ENCODE measurements at places on chromosomes 1 and 21.

GRCh38 chr1:117592155-117592554, 13.7 kb upstream of the TENT5C start:
- DNase-seq = no peak

- no peak for DNase-seq
Observed at GRCh38 chr1:208997726-208998312, 585.7 kb upstream of the CAMK1G start.

DNA sequence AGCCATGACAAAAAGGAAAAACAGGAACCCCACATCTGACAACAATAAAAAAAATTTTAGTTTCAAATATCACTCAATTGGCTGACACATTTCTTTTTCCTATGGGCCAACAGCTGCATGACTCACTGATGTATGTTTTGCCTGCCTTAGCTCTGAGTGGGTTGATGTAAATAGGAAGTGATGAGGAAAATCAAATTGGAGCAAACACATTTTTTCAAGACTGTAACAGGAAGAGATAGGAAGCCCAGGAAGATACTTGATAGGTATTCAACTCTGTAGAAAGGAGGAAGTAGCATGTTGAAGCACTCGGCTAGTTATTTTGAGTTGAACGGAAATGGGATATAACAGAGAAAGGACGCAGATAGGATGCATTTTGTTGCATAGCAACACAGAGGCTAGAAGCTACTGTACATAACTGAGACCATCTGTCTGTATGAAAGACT, 168.0 kb upstream of the NR5A2 start:
- no peak for DNase-seq

- DNase-seq = no peak
Observed at GRCh38 chr1:33008051-33008914, 28.4 kb downstream of the AK2 start.

DNA sequence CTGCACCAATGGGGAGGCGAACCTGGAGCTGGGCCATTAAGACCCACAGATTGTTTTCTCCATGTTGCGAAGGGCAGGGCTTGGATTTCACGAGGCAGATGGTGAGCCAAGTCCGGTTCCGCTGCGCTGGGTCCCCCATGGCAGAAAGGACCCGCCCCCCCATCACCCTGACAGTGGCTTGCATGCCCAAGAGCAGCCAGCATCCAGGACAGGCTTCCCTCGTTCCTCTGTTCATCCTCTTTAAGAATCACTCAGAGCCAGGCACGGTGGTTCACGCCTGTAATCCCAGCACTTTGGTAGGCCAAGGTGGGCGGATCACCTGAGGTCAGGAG, 15.8 kb upstream of the NPHP4 start:
- no peak for DNase-seq

DNA sequence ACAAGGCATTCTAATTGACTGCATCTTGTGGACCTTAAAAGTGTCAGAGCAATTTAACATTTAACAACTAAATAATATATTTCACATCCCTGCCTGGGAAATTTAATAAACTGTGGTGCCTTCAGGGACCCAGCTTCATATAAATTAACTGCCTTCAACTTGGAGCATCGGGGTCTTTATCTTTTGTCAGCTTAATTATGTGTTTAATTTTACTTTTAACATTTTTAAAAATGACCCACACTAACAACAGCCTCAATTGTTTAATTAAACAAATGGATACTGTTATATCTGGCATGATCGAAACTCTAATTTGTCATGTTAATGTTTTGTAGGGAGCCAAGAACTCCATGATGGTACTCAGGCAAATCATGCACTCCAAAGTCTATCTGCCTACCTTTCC, 389.3 kb upstream of the BEND5 start:
- DNase-seq = no peak
